Renal pelvis (tissue), 12 donors: ENCODE measurements at places on chromosomes 2 and 18.

GRCh38 chr2:85019121-85019520 lies 48.2 kb downstream of the KCMF1 start:
- DNase-seq = no peak

- DNase-seq = no peak
Observed at GRCh38 chr2:152242787-152243472, 67.4 kb upstream of the STAM2 start.

DNA sequence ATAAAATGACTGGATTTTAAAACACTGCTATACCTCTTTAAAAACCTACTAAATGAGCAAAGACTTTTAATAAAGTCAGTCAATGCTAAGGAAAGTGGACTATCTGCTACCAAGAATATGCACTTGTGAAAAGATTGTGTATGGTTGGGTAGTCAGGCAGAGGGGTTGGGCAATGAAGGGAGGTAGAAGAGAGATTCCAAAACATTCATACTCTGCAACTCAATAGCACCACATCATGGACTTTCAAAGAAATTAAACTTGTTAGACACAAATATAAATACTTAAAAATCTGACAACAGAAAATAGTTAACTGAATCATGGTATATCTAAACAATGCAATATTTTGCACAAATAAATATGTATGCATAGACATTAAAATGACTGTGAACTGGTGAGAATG lies 139.9 kb upstream of the MAPRE2 start:
- DNase-seq = no peak

- no peak for DNase-seq
Observed at GRCh38 chr2:47072728-47073191, 82.3 kb downstream of the STPG4 start.

DNA sequence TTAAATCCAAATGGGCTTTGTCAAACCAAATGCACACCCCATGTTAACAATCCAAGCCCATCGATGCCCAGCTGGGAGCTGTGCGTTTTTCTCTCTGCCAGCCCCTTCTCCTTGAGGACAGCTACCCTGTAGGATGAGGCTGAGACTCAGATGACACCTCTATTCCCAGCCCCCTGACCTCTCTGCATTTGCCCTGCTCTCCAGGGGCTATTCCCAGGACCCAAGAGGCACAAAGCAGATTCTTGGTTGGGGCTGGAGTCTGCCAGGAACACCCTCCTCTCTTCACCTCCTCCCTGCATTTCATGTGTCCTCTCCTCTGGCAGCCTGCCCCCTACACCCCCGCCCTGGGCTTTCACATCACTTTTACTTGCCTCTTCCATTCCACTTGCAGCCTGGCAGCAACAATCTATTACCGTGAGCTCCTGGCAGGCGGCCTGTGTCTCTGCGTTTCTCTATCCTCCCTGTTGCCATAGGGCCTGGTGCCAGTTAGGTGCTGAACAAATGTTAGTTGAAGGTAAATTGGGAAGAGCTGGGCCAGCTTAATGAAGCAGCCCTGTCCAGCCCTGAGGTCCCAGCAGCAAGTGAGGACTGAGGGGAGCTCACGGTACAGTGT lies 51.8 kb downstream of the ADD2 start:
- DNase-seq = no peak

DNA sequence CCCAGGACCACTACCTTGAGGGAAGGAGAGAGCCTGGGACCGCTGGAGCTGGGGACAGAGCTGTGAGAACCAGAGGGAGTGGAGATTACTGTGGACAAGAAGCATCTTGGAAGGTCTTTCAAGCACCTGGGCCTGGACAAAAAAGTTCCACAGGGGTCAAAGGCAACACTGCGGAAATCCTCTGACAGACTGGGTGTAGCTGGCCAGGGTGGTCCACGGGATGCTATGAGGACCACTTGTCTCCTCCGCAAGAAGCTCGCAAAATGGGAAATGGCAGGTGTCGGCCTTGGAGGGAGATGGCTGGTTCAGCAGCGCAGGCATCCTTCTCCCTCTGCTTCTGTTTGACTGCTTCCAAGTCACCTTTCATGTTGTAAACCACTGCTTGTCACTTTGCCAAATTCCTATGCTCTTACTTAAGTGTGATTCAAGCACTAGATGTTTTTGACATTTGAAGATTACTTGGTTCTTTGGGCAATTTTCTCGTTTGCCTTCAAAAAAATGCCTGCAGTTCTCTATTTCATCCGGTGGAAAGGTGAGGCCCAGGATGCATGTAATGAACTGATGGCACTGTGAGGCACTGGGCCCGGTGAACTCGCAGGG lies 27.7 kb downstream of the KLHL29 start:
- no peak for DNase-seq

- DNase-seq = no peak
Observed at GRCh38 chr18:46260879-46261143, 156.6 kb downstream of the HAUS1 start.

- DNase-seq = no peak
Observed at GRCh38 chr2:177530561-177530960, 138.0 kb downstream of the AGPS start.

GRCh38 chr2:231362555-231363184 lies 32.8 kb upstream of the B3GNT7 start:
- DNase-seq = no peak

DNA sequence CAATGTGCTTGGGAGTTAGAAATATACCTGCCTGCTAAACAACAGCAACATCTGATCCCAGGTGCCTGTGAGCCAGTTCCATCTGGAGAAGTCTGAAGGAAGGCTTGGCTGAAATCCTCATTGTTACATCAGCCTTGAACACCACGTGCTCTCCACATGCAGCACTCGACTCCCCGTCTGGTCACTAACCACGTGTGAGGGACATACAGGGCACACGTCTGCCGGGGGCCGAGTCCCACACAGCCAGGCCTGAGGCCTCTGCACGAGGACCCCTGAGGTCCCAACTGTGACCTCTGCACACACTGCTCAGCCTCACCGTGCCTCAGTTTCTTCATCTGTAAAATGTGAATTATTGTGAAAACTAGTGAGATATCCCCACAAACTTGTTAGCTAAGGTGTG lies 236.5 kb upstream of the SALL3 start:
- no peak for DNase-seq

- no peak for DNase-seq
Observed at GRCh38 chr2:70620020-70620419, 66.4 kb upstream of the TGFA start.

- DNase-seq = no peak
Observed at GRCh38 chr2:46086578-46087070, 210.6 kb upstream of the EPAS1 start.

GRCh38 chr2:232571026-232571474 lies 20.6 kb downstream of the EIF4E2 start:
- no peak for DNase-seq

DNA sequence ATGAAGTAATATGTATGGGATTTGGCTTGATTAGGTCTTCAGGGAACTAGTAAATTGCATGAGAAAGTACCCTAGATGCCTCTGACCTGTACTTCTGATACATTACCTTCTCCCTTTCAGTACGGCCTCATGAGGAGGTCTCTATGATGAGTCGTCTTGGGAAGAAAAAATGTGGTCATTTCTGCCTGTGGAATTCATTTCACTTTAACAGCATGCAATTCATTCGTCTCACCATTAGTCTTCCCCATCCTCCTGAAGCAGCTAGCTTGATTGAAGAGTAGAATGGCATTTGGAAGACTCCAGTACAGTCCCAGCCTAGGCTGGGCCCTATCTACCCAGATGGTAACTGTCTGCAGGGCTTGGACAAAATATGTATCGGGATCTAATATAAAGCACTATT lies 52.2 kb downstream of the TMX3 start:
- DNase-seq = no peak

GRCh38 chr2:187435756-187436155 lies 12.3 kb downstream of the CALCRL start:
- no peak for DNase-seq

DNA sequence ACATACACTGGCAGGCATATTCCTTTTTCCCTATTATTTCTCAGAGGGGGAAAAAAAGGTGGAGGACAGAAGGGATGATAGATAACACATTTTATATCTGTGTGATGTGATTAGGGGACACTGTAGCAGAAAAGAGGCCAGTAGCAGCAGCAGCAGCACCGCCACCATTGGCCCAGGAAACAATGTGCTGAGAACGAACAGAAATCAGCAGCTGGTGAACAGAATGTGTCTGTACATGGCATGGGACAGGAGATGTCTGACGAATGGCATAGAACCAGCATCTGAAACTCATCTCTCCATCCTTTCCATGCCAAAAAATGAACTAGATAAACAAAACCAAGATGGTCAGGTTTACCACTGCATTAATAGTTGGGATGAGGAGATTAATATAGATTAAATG lies 936.1 kb upstream of the ACVR2A start:
- no peak for DNase-seq

DNA sequence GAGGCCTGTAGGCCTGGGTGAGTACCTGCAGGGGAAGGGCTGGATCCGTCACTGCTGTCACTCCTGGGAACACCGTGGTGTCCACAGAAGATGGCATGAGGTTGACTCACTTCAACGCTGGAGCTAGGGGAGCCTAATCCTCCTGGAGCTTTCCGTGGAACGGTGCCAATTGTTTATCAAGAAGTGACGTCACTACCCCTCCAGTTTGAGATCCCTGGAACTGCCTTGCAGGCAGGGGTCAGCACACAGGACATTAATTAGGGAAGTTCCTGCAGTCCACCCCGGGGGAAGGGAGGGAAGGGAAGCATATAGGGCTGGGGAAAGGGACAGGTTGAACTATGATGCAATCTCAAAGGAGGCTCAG lies 408.6 kb downstream of the GALR1 start:
- DNase-seq = no peak

GRCh38 chr2:203625701-203626100 lies 80.7 kb upstream of the CD28 start:
- peak; percentile 38 for DNase-seq

- DNase-seq = no peak
Observed at GRCh38 chr2:157837851-157838441, 38.2 kb downstream of the ACVR1 start.

DNA sequence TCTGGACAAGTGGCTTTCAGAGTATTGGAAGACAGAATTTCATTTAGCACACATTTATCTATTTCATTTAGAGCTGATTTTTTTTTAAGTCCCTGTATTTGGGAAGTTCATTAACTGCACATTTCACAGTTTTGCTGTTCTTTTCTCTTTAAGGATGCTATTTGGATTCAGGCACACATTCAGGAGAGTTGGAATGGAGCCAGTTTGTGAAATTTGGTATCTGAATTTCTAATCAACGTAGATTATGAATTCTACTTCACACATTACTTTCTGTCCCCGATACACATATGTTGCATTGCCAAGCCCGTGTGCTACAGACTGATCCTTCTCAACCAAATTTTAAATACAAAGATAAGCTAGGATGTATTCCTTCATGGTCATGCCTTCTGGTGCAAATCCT lies 503.9 kb downstream of the IRS1 start:
- no peak for DNase-seq

- no peak for DNase-seq
Observed at GRCh38 chr2:183564726-183565125, 440.5 kb downstream of the NUP35 start.

GRCh38 chr2:188024811-188025210 lies 266.9 kb upstream of the GULP1 start:
- DNase-seq = no peak

- no peak for DNase-seq
Observed at GRCh38 chr18:58661423-58661822, 9.8 kb upstream of the MALT1 start.

GRCh38 chr2:156864753-156865152 lies 392.8 kb upstream of the GALNT5 start:
- DNase-seq = no peak

- no peak for DNase-seq
Observed at GRCh38 chr18:22694954-22695353, 238.2 kb upstream of the RBBP8 start.

GRCh38 chr2:228549441-228550007 lies 368.0 kb upstream of the SPHKAP start:
- no peak for DNase-seq

- DNase-seq = no peak
Observed at GRCh38 chr2:230362030-230362691, 35.2 kb downstream of the SP140L start.

DNA sequence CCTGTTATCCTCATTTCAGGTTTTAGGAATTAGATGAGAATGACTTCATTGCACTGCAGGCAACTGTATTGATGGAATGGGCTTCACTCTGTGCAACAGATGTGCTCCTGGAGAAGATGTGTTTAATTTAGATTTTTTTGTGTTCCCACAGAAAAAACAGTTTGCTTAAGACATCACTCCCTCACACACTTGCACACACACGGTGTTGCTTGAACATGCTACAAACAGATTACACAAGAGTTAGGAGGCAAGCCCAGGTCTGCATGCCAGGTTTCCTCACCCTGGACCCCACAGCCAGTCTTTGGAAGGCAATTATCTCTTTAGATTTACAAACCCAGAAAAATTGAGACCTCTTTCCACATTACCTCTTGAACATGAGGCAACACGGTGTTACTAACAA lies 93.7 kb upstream of the KLHL29 start:
- no peak for DNase-seq

DNA sequence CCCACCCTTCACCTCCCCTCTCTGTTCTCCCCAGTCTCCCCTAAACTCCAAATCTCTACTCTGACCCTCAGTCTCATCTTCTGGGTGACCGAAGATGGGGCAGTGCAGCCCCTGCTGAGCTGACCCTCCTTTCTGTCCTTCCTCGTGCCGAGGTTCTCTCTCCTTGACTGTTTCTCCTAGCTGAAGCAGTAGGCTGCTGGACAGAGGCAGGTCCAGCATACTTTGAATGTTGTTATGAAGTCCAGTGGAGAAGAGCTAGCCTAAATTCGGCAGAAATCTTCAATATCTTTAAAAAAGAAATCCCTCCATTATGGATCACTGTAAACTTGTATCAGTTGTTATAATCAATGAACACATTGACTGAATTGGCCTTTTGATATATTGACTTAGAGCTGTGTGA lies 63.2 kb downstream of the RRM2 start:
- no peak for DNase-seq

DNA sequence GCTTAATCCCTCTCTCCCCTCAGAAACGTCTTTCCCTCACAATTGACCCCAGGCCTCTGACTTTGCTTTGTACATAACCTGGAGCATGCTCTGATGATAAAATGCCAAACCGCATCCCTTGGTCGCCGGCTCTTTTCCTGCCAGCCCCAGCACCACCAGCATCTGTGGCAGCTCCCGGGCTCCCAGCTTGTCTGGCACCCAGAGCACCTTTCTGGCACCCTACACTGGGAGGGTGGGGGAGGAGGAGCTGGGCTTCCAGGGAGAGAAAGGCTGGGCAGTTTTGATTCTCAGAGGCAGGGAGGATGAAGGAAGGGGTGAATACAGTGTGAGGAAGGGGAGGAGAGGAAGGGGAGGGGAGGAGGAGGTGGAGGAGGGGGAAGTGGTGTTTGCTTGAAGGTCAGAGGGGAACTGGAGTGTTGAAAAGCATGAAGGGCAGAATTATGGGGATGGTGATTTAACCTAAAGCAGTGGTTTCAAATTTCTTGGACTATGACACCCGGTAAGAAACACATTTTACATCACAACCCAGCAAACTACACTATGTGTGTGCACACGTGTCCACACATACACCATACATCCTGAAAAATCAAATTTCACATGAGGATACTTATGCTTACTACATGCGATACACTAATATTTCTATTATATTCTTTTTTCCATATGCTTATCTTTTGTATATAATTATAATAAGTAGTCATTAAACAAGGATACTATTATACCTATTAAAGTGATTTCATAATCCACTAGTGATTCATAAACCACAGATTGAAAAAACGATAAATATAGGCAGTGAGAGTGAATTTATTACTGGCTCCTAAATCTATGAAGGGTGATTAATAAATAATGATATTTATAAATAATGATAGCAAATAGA lies 30.0 kb upstream of the IGFBP2 start:
- DNase-seq = no peak
